ENCODE measurements at places on chromosomes 2 and 18. TPM values are rescaled to one million over a fixed set of nuclear protein-coding genes. Genes with fewer than 3 reads are reported as not detected.

CTAGE1 gene
- total RNA-seq, result not detected

CD302 gene
- total RNA-seq, result 37.3 TPM

ADAM23 gene
- total RNA-seq, result 0.85 TPM

FANCL gene
- total RNA-seq, result 46.0 TPM

UGT1A10 gene
- total RNA-seq, result not detected

METTL21A gene
- total RNA-seq, result 35.0 TPM

DSG1 gene
- total RNA-seq, result not detected

LOXL3 gene
- total RNA-seq, result 27.4 TPM

ADAM17 gene
- 31.7 TPM for total RNA-seq

SLC5A7 gene
- not detected for total RNA-seq

ROCK2 gene
- 71.2 TPM for total RNA-seq

OSR1 gene
- total RNA-seq, result not detected

All from spleen (tissue), 13 donors.